ENCODE measurements at places on chromosomes 16 and 17.

GRCh38 chr17:80006339-80006720 lies 29.3 kb downstream of the TBC1D16 start:
- no peak for DNase-seq

DNA sequence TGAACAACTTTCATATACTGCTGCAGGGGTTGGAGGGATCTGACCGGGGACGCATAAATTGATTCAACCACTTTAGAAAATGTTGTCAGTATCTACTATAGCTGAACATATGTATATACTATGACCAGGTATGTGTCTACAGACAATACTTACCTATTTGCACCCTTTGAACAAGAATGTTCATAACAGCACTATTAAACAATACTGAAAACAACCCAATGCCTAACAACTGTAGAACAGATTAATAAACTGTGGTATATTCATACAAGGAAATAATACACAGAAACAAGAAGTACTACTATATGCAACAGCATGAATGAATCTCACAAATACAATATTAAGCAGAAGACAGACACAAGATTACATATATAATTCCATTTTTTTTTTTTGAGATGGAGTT lies 10.5 kb downstream of the BRIP1 start:
- DNase-seq = no peak

DNA sequence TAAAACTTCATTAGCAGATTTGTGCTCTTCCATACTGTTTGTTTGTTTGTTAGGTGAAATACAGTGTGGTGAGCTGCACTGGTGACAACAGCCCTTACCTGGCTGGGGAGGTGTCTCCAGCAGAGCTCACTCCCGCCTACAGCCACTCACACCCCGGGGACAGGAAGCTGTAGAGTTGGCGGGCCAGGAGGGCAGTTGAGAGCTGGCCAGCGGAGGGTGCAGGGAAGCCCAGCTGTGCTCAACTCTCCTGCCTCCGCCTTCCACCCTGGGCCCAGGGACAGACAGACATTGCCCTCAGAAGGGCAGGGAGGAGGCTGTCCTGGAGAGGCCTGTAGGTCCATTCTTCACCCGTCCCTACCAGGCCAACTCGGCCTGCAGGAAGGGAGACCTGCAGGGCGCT lies 48.6 kb upstream of the PVALEF start:
- DNase-seq = no peak

- peak; percentile 18 for DNase-seq
These were observed 14.2 kb downstream of the ERI2 start for GRCh38 chr16:20791923-20792612.

GRCh38 chr16:86396422-86396821 lies 113.9 kb upstream of the FOXF1 start:
- no peak for DNase-seq

- no peak for DNase-seq
These were observed 795.1 kb upstream of the CDH8 start for GRCh38 chr16:62831235-62831850.

DNA sequence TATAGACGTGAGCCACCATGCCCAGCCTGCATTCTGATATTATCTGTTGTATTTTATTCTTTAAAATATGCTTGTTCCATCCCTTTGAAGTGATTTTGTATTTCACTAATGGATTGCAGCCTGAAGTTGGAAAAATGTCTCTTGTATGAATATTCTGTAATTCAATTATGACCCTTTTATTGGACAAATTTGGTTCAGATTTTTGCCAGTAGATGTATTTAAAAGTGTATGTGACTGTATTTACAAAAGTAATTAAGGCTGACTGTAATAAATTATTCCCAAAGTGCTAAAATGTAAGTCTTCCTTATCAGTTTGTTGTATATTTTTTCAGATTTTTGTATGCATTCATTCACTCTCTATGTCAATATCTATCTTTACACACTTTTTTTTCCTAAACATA lies 23.8 kb downstream of the PPM1E start:
- no peak for DNase-seq

DNA sequence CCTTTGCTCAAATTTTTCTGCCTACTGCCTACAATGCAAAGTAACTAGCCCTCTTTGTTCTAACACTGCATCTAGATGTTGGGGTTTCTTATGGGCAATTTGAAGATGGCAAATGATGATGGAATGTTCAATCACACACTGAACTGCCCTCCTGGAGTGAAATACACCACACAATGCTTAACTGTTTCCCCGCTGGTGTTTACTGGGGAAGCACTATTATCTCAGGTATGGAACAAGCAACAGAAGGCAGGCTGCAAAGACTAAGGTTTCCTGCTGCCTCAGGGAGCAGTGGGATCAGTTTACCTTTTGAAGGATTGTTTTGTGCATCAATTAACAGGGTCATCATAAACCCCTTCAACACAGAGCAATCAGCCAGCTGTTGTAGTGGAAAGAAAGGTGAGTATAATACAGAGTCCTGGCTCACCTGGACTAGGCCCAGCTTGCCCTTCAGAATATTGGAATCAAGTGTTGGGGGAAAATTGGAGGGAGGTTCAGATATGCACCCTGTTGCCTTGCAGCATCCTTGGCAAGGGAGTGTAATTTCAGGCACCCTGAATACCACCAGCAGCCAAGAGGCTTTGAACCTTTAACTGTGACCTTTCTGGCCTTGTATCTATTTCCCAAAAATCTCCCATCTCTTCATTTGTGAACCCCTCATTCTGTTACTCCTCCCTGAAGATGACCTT lies 105.4 kb upstream of the CDH11 start:
- DNase-seq = no peak

DNA sequence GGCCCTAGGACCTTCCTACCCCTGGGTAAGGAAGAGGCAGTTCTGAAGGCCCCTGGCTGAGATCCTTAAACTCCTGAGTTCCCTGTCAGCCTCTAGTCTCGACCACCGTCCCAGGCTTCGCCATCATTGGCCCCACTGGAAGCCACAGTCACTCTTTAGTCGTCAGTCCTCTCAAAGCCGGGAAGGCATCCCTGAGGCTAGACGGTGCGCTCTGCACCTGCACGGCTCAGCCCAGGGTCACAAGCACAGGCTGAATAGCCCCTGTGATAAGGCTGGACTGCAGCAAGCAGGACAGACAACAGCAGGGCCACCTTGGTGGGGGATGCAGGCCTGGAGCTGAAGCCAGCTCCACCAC lies 3.3 kb upstream of the HEXIM1 start:
- DNase-seq = no peak

GRCh38 chr16:11024333-11025053 lies 80.1 kb downstream of the CLEC16A start:
- DNase-seq = no peak

GRCh38 chr16:17420816-17421215 lies 49.9 kb downstream of the XYLT1 start:
- DNase-seq = no peak

GRCh38 chr17:47686276-47686635 lies 7.7 kb upstream of the TBKBP1 start:
- no peak for DNase-seq

GRCh38 chr16:62872339-62872738 lies 836.1 kb upstream of the CDH8 start:
- DNase-seq = no peak

GRCh38 chr17:16817201-16817600 lies 127.2 kb downstream of the CCDC144A start:
- DNase-seq = no peak

DNA sequence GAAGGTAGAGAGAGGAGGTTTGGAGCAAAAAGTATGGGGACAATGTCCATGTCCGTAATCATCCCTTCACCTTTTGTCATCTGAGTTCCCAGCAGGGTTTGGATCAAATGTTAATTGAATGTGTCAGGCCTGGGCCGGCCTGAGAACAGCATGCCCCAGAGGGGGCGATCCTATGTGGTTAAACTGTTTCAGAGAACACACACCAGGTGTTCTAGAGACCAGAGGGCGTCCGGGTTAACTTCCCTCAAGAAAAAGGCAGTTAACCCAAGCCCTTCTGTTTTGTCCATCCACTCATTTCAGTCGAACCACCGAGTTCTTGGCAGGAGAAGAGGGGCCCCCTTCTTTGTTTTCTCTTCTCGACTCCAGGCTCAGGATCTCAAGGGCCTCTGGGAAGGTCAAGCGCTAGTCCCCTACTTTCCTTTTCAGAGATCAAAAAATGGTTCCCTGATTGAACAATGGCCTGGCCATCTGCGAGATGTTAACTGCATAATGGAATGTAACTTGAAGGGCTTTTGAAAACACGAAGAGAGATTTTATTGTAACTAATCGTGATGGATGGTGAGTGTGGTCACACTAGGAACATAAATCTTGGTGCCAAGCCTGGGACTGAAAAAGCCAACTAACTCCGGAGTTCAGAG lies 142.5 kb downstream of the IRX3 start:
- DNase-seq = no peak
